ENCODE measurements at places on chromosomes 5 and 9.

DNA sequence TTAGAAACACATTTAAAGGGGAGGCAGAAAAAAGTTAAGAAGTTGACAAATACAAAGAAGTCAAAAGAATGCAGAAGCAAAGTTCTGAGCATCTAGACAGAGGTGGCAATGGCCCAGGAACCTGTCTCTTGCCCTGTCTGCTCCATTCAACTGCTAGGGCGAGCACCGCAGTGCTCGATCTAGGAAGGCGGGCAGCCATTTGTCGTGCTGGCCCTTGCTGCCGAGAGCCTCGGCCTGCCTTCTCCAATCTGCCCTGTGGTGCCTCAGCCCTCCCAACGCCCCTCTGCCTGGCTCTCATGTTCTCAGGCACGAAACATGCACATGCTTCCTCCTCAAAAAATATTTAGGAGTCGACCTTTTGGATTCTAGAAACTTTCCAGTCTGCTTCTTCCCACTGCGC, 42.2 kb downstream of the DDX31 start:
- no peak for DNase-seq

GRCh38 chr5:150502106-150502505, 5.8 kb upstream of the NDST1 start:
- no peak for DNase-seq

- no peak for DNase-seq
Measured at GRCh38 chr9:36306471-36307306, 48.4 kb upstream of the GNE start.

- no peak for DNase-seq
Measured at GRCh38 chr9:99873531-99873930, 32.9 kb upstream of the STX17 start.

GRCh38 chr5:60366489-60366888, 333.5 kb downstream of the DEPDC1B start:
- no peak for DNase-seq

DNA sequence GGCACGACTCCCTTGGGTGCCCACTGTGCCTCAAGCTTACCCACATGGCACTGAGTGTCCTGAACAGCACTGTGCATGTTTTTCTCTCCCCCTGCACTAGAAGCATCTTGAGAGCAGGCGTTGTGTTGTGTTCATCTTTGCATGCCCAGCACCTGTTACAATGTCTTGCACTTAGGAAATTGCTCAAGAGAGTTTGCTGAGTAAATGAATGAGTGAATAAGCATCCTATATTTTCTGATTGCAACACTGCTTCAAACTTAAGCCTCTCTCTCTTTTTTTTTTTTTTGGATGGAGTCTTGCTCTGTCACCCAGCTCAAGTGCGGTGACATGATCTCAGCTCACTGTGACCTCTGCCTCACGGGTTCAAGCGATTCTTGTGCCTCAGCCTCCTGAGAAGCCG, 94.5 kb downstream of the LMNB1 start:
- no peak for DNase-seq

DNA sequence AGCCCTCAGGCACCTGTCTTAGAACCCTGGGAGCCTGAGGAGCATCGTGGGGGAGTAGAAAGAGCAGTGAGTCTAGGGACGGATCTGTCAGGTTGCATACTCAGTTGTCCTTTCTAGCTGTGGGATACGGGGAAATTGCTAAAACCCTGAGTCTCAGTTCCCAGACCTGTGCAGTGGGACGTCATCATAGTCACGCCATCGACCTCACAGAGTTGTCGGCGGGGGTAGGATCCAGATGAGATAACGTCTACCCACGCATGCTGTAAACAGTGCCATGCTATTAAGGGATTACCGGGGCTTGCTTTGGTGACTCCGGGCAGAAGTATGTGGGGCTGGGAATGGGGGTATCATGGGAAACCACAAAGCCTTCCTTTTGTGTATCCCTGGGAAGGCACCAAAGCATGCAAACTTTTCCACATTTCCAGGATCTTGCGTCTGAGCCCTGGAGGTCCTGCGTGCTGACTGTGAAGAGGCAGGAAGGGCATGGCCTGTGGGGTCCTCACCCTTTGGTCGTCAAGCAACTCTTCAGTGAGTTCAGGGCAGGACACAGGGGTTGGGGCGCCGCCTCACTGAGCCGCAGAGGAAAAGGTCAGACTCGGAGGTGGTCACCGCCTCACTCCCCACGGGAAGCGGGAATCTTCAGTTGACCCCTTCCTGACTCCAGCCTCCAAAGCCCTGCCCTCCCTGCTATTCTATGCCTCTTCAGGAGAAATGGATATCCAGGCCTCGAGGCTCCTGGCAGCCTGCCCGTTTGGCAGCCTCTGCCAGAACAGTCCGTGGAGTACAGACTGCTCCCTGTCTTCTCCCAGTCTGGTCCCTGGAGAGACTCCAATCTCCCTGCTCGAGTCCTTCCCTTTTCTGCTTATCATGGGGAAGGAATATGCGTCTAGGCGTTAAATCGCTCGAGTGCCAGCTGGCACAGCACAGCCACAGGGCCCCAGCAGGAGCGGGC, 186.8 kb upstream of the KLF9 start:
- no peak for DNase-seq

- DNase-seq: no peak
Measured at GRCh38 chr9:72958485-72959281, 5.8 kb upstream of the ALDH1A1 start.

- no peak for DNase-seq
Measured at GRCh38 chr5:134490925-134491271, 34.6 kb upstream of the JADE2 start.

DNA sequence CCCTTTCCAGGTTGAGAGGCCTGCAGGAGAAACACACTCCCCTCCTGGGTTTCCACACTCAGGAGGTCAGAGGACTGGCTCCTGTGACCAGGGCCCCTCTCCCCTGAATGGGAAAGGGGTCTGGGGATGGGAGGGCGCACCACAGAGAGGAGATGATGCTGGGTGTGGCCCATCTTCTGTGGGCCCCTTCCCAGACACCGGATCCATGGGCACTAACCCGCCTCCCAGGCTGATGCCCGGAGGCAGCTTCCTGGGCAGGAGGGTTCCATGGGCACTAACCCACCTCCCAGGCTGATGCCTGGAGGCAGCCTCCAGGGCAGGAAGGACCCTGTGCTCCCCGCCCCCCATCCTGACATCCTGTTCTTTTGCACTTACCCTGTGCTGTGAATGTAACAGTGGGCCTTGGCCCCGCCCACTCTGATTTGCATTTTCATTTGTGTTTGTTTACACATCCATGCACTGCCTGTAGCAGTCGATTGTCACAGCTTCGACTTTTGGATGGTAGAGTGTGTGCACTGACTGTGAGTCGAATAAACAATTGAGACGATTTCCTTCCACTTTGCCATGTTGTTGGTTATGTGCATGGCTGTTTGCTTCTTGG, 9.3 kb upstream of the DOLPP1 start:
- DNase-seq: no peak

DNA sequence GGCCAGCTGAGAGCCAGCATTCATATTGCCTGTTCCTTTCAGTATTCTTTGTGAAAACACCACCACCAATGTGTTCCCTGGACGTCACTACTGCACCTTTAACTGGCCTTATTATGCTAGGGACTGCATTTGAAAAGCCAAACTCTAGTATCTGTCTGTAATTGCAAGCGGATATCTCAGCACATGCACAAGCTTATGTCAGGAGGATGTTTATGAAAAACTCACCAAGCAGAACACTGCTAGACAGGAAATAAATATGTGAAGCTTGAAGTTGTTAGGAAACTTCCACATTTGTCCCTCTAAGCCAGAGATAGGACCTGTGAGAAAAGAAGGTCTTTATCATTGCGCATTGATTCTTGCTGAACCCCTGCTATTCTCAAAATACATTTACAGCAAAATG, 135.4 kb upstream of the CCDC152 start:
- DNase-seq: no peak

DNA sequence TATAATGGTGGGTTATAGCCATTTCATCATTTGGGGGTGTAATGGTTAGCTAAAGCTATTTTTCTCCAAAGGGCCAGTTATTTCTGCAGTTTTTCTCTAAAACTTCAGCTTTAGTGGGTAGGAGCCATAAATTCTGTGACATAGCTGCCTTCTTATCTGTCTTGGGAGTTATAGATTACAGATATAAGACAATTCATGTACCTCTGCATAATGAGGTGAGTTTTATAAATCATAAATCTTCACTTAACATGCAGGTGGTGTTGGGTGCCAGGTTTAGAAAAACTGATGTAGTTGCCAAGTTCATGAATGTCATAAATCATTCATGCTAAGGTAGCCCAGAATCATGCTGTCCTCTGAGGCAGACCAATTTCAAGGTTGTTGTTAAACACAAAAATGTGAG, 10.0 kb upstream of the HSPA9 start:
- DNase-seq: no peak

GRCh38 chr5:157915638-157916037, 56.7 kb upstream of the CLINT1 start:
- DNase-seq: no peak

DNA sequence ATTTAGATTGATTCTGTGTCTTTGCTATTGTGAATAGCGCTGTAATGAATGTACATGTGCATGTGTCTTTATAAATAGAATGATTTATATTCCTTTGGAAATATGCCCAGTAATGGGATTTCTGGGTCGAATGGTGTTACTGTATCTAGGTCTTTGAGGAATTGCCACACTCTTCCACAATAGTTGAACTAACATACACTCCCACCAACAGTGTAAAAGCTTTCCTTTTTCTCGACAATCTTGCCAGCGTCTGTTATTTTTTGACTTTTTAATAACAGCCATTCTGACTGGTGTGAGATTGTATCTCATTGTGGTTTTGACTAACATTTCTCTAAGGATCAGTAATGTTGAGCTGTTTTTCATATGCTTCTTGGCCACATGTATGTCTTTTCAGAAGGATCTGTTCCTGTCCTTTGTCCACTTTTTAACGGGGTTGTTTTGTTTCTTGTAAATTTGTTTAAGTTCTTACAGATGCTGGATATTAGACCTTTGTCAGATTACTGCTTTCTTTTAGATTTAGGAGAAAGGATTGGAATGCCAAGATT, 125.0 kb upstream of the NR5A1 start:
- no peak for DNase-seq

GRCh38 chr9:33464045-33464636, 9.6 kb downstream of the NOL6 start:
- DNase-seq: no peak

DNA sequence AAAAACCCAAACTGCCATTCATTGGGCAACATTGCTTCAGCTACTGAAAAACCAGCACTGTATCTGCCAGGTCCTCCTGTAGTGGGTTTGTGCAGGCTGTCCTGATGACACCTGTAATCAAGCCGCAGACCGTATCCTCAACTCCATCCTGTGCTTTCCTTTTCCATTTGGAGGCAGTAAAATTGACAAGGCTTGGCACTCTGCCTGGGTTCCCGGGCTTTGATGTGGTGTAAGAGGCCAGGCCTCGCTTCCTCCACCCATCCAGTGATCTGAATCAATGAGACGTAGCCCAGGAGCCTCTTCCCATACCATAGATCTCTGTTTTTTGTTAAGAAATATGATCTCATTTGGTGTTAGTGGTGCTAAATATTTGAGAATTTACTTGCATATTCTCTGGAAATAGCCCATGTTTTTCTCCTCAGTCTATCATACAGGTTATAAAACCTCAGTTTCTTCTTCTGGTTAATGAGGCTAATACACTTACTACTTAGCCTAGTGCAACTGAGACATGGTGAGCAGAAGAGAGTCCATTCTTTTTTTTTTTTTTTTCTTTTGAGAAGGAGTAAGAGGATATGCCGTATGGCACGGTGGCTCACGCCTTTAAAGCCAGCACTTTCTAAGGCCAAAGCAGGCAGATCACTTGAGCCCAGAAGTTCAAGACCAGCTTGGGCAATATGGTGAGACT, 34.8 kb downstream of the LSM11 start:
- no peak for DNase-seq

DNA sequence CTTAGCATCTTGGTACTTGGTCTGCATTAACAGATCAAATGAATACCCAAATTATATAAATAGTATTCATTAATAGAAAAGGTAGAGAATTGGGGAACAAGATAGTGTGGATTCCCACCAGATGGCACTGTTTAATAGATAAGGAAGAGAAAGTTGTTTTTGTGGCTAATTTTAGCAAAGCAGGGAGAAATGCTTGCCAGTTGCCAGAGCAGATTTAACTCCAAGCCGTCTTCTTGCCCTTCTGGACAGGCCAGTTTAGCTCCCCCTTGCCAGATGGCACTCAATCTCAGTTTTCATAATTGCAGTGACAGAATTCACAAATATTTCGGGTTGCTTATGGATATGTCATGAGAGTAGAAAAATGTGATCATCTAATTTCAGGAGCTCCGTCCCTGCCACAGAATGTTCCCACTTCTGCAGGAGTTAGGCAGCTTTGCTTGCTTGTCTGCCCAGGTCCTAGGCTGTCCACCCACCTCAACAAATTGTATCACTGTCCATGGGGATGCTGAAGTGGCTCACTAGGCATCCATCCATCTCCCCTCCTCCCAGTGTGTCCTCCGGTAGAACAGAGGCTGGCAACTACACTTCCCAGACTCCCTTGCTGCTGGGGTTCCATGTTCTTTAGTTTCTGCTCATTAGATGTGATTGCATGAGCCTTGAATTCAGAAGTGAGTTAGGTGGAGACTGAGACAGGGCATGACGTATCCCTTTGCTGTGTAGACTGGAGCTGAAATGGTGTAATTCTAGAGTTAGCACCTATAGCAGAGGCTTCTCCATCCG, 11.8 kb upstream of the HEXB start:
- DNase-seq: no peak

- no peak for DNase-seq
Measured at GRCh38 chr9:107587191-107587963, 97.8 kb upstream of the KLF4 start.

DNA sequence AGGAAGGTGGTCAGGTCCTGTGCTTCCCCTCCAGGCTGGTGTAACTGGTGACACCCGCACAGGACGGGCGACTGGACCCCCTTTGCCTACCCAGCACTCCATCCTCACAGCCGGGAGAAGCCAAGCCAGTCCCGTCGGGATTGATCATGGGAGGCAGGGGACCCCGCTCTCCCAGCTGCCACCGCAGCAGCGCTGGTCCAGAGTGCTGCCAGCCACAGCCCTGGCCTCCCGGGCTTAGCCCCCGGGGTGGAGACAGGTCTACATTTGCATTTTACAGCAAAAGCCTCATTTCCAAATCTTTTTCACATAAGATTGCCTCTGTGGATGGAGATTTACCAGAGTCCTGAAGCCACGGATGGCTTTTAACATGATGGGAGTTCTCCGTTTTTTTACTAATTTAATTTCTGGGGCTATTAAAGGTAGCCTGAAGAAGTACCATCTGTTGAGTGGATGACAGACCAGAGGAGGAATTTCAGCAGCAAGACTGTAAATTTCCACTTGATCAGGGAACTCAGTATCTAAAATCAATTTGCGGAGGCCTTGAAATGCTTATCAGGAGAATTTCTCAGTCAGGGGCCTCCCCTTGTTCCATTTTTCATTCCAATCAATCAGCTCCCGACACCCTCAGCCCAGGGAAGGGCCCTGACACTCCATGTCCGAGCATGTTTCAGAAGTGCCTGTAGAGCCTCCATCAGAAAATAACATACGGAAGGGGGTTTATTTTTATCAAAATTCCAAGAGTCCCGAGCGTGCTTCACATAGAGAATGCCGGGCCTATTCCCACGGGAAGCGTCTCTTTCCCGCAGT, 80.6 kb downstream of the OLFM1 start:
- DNase-seq: no peak
